HuH-7.5 (cell line): ENCODE measurements at places on chromosomes 11 and 22.

- no peak for DNase-seq
Observed at GRCh38 chr11:2581151-2581930, 118.5 kb downstream of the KCNQ1OT1 start.

- DNase-seq, result no peak
Observed at GRCh38 chr11:119126675-119127268, 5.4 kb downstream of the HINFP start.

DNA sequence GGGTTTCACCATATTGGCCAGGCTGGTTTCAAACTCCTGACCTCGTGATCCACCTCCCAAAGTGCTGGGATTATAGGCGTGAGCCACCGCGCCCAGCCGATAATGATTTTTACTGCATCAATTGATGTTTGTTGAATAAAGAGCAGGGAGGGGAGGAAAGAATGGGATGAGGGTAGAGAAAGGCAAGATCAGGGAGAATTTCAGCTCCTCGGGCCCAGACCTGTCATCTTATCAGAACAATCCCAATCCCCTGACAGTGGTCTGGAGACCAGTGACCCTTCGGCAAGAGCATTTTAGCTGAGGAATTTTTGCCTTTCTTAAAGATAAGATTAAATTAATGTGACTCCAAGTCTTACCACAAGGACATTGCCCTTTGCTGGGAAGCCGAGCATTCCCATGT lies 15.0 kb upstream of the ANO1 start:
- DNase-seq, result no peak

GRCh38 chr11:8309862-8310261 lies 46.2 kb upstream of the LMO1 start:
- no peak for DNase-seq

GRCh38 chr22:45418056-45418769 lies 4.7 kb downstream of the RIBC2 start:
- no peak for DNase-seq

GRCh38 chr11:118415739-118416068 lies 14.3 kb downstream of the ATP5MG start:
- no peak for DNase-seq

GRCh38 chr11:95302211-95302610 lies 71.2 kb upstream of the SESN3 start:
- no peak for DNase-seq

DNA sequence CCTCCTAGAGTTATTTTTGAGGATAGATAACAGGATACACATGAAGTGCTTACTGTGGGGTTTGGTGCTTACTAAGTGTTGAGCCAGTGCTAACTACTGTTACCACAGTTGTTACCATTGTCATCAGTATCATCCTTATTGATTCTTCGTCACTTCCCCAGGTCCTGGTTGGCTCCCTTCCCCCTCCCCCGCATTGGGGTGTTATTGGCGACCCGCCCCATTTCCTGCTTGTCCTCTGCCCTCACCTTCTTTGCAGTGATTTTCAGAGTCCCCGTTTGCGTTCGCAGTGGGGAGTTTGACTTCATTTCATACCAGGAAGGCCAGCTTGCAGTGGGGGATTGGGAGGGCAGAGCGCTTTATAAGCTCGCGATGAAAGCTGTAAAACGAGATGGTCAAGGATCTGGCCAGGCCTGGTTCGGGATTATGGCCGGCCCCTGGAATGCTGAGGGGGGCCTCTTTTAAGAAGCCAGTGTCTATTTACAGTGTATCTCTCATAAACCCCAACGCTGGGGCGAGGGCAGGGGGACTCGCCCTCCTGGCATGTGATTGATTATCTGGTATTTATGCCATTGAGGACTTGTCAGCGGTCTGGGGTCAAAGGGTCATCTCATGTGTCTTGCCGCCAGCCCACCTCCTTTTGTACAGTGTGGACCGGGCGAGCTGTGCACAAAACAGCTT lies 84.6 kb upstream of the NNMT start:
- no peak for DNase-seq

DNA sequence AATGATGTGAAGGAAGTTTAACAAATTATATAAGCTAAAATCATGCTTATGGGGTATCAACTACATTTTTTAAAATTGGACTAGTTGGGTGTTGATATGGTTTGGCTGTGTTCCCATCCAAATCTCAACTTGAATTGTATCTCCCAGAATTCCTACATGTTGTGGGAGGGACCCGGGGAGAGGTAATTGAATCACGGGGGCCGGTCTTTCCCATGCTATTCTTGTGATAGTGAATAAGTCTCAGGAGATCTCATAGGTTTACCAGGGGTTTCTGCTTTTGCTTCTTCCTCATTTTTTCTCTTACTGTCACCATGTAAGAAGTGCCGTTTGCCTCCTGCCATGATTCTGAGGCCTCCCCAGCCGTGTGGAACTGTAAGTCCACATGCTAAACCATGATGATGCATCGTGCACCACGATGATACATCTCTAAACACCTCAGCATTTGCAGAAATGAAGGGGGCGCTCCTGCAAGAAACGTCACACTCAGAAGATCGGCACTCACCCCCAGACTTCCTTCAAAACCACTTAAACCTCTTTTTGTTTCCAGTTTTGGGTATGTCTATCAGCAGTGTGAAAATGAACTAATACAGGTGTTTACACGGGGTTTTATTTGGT lies 340.0 kb downstream of the SHANK2 start:
- DNase-seq, result no peak
